ENCODE measurements at places on chromosomes 7 and 10. TPM values are rescaled to one million over a fixed set of nuclear protein-coding genes. Genes with fewer than 3 reads are reported as not detected.

DNA sequence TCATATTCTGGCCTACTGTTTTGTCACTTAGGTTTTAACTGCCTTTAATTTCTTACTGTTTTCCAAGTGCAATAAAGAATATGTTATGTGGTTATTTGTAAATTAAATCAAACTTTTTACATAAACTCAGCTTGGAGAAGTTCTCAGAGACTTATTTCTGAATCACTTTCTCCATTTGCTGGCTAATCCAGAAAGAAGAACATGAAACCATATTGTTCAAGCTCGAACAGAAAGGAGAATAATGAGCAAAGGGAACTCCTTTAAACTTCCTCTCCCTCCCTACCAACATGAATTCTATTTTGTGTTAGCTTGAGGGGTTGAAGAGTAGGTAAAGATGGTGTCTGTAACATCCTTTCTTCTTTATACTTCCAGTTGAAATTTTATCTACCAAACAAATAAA lies 52.3 kb downstream of the SHTN1 start:
- DNase-seq = no peak

DNA sequence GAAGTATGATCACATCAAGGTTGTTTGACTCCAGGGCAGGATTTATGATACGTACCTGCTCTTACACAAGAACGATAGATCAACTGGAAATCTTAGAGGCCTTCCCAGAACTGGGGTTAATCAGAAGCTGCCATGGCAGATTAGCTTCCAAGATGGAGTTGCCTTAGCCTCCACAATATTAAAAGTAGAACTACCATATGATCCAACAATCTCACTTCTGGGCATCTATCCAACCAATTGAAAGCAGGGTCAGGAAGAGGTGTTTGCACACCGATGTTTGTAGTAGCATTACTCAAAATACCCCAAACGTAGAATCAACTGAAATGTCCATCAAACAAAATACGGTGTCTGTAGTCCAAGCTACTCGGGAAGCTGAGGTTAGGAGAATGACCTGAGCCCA lies 6.6 kb downstream of the PILRB start:
- DNase-seq = no peak

DNA sequence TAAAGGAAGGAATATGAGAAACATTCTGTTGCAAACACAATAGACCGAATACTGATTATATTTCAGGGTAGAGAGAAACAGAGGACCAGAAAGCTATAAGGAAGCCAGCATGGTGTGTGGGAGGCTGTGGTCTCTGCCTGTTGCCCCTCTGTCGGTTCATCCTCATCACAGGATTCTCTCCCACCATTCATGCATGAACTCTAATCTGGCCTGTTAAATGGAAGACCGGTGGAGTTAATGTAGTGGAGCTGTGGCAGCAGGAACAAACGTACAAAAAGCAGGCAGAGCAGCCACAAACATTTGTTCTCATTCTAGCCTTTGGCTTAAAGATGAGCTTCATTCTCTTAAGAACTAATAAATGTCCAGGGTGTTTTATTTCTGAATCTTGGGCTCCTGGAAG lies 902.4 kb downstream of the LRMDA start:
- DNase-seq = no peak

DNA sequence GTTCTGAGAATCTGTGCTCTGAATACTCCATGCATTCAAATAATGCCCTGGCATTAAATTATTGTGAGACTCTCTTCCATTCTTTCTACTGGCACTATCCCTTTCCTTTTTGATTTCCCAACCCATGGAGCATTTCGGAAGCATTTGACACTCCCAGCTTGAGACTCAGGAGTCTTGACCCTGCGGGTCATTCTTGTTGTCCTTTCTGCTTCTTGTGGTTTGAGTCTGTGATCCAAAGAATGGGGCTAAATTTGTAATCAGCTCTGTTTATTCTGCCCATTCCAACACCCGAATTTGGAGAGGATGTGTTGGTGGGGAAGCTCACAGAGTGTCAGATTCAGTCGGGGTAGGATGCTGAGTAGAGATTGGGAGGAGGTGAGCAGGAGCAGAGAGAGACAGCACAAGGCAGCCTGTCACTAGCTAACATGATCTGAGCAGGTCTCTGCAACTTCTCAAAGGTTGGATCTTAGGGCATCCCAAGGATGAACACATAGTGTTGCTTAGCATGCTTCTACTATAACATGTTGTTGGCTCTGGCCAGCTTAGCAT lies 80.4 kb upstream of the BMPER start:
- no peak for DNase-seq

DNA sequence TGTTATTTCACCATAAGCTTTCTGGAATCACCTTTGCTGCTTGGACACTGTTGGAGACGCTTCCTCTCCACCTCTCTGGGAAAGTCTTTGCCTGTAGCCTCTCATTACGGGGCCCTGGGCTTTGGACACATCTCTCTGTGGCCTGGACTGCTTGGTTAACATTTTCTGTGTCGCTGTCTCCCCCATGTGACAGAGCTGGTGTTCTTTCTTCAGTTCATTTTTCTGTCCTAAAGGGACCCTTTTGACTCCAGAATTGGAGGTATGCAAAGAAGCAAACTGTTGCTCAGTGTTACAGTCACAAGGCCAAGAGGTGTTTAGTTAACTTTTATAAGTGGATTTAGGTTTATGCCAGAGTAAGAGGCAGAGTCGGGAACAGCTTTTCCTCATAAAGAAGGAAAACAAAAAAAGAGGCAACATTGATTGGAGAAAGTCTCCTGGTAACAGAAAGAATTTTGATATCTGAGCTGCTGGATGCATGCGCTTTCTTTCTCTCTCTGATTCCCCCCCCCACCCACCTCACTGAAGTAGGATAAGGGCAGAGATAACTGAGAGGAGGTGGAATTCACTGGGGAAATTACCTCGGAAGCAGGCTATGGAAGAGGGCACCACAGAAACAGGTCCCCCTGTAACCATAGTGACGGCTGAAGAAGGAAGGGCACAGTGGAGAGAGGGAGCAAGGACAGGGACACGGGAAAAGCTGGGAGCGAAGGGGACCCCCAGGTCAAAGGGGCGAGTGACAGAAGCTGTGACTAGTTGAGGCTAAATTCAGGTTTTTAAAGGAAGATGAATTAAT lies 57.8 kb downstream of the LGI1 start:
- no peak for DNase-seq

GRCh38 chr10:92284112-92284704 lies 6.7 kb downstream of the CPEB3 start:
- no peak for DNase-seq

DNA sequence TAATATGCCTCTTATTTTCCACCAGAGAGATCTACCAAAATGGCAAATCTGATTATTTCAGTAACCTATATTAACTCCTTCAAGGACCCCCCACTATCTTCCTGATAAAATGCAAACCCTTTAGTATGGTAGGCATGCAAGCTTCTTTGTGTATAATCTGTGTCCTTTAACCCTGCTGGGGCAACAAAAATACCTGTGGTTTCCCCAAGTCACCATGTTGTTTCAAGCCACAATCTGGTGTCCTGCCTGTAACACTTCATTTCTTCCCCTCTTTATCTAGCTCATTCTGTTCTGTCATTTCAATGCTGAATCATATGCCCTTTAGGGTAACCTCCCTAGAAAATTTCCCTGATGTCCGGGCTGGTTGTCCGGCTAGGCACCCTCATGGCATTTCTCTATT lies 5.3 kb downstream of the CALCR start:
- DNase-seq = no peak

DNA sequence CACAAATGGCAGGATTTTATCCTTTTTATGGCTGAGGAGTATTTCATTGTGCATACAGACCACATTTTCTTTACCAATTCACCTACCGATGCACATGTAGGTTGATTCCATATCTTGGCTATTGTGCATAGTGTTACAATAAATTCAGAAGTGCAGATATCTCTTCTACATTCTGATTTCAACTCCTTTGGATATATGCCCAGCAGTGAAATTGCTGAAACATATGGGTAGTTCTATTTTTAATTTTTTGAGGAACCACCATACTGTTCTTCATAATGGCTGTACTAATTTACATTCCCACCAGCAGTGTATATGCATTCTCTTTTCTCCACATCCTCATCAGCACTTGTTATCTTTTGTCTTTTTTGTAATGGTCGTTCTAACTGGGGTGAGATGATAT lies 1290.3 kb downstream of the XPNPEP1 start:
- no peak for DNase-seq

The C10orf62 gene
- total RNA-seq = not detected

The GNAT3 gene
- total RNA-seq = not detected

The NFE2L3 gene
- 3.8 TPM for total RNA-seq

The C10orf67 gene
- 1.2 TPM for total RNA-seq

The DNAJB12 gene
- total RNA-seq = 50.0 TPM

The UTF1 gene
- total RNA-seq = not detected

The DGKB gene
- 3.6 TPM for total RNA-seq
